Stimulated activated memory B cell treated with anti-CD40 and anti-IgM and Interleukin-4, amounts not matched to agents 10 μg/mL and 1 μg/mL and 100 μg/mL, for 72 hours (primary cell): ENCODE measurements at places on chromosomes 16 and 17.

DNA sequence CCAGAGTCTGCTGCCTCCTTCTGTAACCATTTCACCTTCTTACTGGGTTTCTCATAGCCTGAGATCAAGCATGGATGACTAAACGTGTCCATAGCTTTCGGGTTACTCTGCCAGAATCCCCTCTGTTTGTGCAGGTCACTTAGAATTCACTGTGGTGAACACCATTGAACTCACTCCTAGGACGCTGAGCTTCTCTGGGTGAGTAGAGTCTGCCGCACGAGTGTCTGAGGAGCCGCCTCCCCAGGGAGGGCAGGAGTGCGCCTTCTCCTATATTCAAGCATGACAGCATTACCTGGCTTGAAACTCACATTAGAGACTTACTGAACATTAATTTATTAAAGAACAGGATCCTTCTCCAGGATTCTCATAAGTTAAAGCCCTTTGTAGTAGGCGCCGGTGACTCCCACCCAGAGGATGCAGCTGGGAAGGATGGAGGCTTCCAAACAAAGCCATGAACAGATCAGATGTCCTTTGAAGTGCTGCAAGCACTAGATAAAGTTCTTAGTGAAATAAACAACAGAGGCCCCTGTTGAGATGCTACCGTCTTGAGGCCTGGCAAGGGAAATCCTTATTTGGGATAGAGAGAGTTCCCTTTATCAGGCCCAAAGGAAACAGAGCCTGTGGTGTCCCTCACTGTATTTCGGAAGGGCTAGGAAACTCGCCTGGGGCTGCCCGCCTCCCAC lies 144.6 kb upstream of the PLCG2 start:
- no peak for ATAC-seq

GRCh38 chr17:47199627-47200324 lies 9.4 kb upstream of the MYL4 start:
- ATAC-seq: peak; percentile 83

DNA sequence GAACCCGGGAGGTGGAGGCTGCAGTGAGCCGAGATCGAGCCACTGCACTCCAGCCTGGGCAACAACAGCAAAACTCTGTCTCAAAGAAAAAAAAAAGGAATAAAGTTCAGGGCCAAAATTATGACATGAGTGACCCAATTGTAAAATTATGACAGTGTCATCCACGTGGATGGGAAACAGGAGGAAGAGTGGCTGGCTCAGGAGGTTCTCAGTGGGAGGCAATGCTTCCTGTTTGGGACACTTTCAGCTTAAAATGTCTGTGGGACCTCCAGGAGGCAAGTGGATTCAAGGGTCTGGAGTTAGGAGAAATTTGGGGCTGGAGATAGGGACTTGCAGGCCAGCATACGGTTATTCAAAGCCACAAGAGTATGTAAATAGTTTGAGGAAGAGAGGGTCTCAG lies 8.0 kb upstream of the STX4 start:
- no peak for ATAC-seq

DNA sequence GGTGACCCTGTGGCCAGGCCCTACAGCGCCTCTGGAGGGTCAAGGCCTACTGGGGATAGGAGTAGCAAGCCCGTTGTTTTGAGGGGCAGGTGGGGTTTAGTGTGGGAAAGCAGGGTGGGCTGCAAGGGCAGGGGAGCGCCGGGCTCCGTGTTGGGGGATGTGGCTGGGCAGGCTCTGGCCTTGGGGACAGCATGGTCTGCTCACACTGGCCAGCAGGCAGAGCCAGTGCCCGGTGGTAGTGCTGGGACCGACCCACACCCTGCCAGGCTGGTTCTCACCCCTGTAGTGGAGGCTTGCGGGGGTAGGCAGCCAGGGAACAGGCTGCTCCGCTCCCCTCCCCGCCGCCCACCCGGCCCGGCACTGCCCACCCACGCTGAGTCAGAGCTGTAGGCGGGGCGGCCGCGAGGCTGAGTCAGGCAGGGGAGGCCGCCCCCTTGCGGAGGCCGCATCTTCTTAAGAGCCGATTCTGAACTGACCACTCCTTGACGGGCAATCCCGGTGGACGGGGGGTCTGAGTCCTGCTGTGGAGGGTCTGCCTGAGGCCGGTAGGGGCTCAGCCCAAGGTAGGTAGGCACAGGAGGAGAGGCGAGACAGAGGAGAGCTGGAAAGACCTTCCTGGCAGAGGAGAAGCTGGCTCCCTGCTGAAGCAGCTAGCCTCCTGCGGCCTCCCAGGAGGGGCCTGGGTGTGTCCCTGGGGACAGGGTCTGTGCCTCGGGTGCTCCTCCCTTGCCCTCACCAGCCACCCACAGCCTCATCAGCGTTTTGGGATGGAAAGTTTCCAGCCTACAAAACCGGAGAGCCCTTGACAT lies 62.4 kb downstream of the BAIAP2 start:
- ATAC-seq: no peak

GRCh38 chr16:69084289-69084688 lies 21.2 kb upstream of the HAS3 start:
- no peak for ATAC-seq

GRCh38 chr17:1759529-1759928 lies 2.3 kb upstream of the SERPINF1 start:
- ATAC-seq: no peak

GRCh38 chr17:78990349-78991016 lies 10.8 kb upstream of the LGALS3BP start:
- ATAC-seq: no peak

DNA sequence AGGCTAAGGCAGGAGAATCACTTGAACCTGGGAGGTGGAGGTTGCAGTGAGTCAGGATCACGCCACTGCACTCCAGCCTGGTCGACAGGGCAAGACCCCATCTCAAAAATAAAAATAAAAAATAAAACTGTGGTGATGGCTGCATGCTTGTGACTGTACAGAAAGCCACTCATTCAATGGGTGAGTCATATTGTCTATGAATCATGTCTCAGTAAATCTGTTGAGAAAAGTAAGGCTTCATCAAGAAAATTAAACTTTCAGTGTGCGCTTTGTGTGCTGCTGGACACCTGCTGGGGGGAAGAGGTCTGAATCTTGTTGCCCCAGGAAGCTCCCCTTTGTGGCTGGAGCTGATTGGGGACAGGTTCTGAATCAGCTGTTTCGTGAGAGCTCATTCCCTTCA lies 11.3 kb downstream of the NUBP1 start:
- ATAC-seq: no peak

DNA sequence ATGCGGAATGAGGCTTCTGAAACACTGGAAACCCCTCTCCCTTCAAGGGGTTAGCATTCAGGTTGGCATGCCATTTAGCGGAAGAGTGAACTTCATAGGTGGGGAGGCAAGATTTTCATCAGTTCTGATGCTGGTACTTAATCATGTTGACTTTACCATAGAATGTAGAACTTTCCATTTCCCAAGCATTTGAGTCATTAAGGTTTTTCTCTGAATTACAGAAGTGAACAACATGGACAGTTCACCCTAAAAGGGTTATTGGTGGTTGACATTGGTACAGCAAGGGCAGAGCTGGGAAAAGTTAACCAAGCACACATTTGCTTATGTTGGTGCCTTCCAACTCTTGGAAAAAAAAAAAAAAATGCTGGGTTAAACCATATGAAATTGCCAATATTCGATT lies 39.1 kb downstream of the GAN start:
- no peak for ATAC-seq

DNA sequence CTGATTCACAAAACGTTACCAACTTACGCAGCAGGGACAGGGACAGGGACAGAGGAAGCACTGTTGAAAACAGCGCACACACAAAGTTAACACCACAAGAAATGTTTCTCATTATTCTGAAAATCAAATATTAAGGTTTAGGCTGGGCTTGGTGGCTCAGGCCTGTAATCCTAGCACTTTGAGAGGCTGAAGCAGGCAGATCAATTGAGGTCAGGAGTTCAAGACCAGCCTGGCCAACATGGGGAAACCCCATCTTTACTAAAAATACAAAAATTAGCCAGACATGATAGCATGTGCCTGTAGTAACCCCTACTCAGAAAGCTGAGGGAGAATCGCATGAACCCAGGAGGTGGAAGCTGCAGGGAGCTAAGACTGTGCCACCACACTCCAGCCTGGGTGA lies 4.2 kb downstream of the CYTH1 start:
- no peak for ATAC-seq

GRCh38 chr17:72555052-72555451 lies 434.2 kb downstream of the SOX9 start:
- no peak for ATAC-seq

DNA sequence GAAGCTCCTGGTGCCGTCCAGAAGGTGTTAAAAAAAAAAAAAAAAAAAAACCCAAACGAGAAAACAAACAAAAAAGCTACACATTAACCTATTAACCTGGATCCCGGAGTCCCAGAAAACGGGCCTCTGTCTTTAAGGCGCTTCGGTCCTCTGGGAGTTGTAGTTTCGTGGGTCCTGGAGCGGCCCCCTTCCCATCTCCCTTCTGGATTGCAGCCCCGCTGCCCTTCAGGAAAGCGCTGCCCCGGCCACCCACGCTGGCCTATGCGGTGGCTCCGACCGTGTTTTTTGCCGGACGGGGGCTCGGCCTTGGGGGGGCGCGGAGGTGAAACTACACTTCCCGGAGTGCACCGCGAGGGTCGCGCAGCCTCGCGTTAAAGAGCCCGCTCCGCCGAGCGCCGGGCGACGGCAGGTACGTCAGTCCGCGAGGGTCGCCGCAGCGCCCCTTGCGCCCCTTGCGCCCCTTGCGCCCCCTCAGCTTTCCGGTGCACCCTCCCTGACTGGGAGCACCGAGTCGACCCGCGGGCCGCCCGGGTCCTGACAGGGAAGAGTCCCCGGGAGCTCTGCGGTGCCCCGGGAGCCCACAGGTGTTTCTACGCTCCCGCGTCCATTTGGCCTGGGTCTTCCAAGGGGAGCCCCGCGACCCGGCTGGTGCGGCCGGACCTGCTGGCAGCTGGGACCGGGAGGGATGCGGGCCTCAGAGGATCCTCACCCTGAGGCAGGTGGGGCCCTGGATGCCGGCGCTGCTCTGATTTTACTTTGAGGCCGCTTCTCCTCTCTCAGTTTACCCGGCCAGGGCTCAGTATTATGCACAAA lies at the start of gene FCSK:
Gene FCSK (plus strand): TSS at position 374 of the 813 bp plus-strand sequence. CDS start 8,596 bp downstream, outside the sequence.
- peak; percentile 96 for ATAC-seq

- ATAC-seq: no peak
These were observed 4.7 kb upstream of the CNOT1 start for GRCh38 chr16:58634265-58634802.

- ATAC-seq: no peak
These were observed 658 bp downstream of the TNFRSF12A start for GRCh38 chr16:3020604-3021448.

- ATAC-seq: no peak
These were observed 28.6 kb upstream of the WSB1 start for GRCh38 chr17:27265333-27265732.

- no peak for ATAC-seq
These were observed 6.0 kb downstream of the RNF157 start for GRCh38 chr17:76234354-76234679.

DNA sequence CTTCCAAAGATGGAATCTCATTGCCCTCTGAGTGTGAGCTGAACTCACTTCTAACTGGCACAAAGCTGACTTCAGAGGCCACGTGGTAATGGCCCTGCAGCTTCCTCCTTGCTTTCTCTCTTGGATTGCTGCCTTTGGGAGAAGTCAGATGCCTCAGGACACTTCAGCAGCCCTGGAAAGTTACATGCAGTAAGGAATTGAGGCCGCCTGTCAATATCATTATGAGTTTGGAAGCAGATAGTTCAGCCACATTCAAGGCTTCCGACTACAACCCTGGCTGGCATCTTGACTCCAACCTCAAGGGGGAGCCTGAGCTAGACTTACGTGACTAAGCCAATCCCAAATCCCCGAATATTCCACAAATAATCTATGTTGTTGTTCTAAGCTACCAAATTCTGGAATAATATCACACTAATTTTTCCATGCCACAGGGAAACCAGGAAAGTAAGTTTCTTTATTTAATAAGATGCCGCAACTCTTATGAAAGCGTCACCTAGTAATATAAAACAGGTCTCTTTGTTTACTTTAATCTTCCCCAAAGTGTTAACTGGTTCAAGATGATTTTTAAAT lies 13.6 kb downstream of the CEP20 start:
- no peak for ATAC-seq

- no peak for ATAC-seq
These were observed 82.3 kb upstream of the MED9 start for GRCh38 chr17:17394494-17394893.

- no peak for ATAC-seq
These were observed 73.6 kb downstream of the WIPI1 start for GRCh38 chr17:68383443-68384321.

DNA sequence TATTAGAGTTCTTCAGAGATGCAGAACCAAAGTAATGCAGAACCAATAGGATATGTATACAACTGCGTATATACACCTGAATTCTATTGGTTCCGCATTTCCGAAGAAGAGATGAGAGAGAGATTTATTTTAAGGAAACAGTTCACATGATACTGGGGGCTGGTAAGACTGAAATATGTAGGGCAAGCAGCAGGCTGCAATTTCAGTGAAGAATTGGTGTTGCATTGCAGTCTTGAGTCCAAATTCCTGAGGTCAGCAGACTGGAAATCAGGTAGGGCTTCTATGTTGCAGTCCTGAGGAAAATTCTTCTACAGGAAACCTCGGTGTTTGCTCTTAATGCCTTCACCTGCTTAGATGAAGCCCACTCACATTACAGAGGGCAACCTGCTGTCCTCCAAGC lies 128.2 kb upstream of the MED13 start:
- no peak for ATAC-seq

GRCh38 chr17:7060165-7060891 lies 16.4 kb upstream of the SLC16A11 start:
- ATAC-seq: peak; percentile 16

DNA sequence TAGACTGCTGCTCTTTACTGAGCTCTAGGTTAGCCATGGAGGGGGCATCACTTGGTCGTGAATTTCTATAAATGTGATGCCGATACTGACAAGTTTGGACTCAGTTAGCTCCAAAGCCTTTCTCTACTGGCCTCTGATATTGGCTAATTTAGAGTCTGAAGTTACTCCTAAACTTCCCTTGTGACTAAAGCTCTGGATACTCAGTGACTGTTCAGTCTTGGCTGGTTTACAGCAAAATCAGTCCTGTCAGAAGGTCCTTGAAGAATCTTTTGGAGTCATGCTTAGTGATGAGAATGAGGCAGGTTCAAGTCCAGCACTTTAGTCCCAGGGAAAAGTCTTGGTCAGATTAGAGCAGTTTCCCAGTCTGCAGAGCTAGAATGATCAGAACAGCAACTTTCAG lies 197.5 kb upstream of the HS3ST4 start:
- no peak for ATAC-seq

- ATAC-seq: no peak
These were observed 1.3 kb upstream of the EXOC7 start for GRCh38 chr17:76104896-76105231.

DNA sequence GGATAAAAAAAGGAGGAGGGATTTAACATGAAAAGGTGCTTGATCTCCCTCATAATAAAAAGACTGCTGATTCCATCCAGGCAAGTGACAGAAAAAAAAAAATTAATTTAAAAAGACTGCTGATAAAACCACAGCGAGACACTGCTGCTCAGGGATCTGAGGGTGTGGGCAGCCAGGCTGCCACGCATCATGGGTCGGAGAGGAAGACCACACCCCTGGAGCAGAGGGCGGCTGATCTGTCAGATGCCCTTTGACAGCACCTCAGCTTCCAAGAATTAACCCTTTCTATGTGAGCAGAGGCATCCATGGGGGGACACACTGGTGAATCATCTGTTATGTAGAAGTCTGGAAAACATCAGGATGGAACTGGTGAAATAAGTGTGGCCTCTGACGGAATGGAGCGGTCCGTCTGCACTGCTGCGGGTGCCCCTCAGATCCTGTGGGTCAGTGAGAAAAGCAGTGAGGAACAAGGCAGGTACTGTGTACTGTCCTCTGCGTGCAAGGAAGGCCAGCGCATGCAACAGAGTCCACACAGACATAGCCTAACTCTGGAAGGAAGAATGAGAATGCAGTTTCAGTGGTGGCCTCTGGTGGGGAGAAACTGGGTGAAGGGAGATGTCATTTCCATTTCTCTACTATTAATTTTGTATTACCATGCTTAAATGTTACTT lies 19.8 kb downstream of the MAPT start:
- ATAC-seq: no peak
